Right forelimb (tissue), 1 donor: ENCODE measurements at places on chromosomes 3 and 15.

DNA sequence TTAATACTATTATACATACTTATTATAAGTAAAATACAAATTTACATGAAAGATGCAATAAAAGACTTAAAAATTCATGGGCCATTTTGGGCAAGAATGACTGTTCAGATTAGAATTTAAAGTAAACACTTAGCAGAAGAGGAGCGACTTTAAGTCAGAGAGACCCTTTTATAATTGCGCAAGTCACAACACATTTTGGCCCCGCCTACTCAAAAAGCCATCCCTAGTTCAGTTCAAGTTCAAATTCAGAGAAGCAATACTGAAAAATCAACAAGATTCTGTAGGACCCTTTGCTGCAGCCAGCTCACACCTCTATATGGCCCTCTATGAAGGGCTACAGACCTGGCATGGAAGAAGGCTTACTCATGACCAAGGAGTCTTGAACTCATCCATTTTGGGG lies 64.6 kb downstream of the PEAK1 start:
- DNase-seq: no peak

- peak; percentile 69 for DNase-seq
These were observed 43.9 kb upstream of the POLG start for GRCh38 chr15:89378296-89379151.

DNA sequence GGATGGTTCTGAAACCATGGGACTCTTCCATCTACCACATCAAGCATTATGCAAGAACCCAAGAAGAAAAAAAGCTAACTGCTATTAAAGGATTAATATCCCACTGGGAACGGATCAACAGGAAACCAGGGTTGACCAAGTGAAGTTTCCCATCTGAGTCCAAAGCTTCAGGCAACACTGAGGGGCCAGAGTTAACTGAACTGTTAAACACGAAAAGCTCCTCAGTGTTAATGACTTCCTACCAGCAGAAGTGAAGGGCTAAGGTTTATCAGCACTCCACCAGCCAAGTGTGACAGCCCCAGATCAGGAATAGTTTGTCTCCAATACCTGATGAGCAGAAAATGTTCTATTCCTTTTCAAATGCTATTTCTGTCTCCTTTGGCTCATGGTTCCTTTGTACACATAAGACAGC lies 36.7 kb downstream of the PTPN9 start:
- DNase-seq: no peak

GRCh38 chr3:13091898-13092611 lies 18.8 kb upstream of the IQSEC1 start:
- DNase-seq: peak; percentile 88

- DNase-seq: no peak
These were observed 74.9 kb upstream of the EPHA3 start for GRCh38 chr3:89032346-89033013.

- DNase-seq: no peak
These were observed 135.4 kb downstream of the MCTP2 start for GRCh38 chr15:94366781-94367180.

DNA sequence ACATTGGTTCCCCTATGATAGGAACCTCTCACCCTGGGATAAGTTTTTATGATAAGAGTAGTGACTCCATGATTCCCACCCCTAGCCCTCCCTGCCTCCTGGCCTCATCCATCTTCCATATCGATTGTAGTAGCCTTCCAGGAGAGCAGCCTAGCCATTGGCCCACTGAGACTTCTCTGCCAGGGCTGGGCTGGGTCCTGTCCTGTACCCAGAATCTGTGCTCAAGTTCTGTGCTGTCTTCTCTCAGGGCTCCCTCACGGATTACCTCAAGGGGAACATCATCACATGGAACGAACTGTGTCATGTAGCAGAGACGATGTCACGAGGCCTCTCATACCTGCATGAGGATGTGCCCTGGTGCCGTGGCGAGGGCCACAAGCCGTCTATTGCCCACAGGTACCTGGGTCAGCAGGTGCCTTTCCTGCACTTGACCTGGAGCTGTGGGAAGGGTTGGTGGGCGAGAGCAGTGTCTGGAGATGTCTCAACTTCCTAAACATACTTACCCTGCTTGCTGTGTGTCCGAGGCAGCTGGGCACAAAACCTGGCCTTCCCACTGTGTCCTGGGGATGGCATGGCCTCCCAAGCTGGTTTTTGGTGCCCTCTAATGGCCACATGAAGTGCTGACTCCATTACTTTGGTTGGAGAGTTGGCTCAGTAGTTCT lies 16.6 kb upstream of the EXOG start:
- peak; percentile 76 for DNase-seq

DNA sequence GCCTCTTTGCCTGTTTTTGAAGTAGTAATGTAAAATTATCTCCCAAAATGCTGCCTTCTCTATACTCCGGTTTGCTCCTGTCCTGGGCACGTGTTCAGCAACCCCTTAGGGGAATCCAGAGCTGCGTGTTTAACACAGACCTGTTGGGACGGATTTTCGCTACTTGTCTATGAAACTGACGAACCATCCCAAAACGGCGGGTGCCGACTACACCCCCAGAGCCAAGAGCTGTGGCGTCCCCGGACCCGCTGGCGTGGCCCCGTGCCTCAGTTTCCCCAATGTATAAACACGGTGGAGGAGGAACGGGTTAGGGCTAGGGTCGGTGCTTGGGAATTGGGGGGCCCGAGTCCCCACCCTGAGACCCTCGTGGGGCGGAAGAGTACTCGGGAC lies 473 bp downstream of the FHIT start:
- peak; percentile 51 for DNase-seq

DNA sequence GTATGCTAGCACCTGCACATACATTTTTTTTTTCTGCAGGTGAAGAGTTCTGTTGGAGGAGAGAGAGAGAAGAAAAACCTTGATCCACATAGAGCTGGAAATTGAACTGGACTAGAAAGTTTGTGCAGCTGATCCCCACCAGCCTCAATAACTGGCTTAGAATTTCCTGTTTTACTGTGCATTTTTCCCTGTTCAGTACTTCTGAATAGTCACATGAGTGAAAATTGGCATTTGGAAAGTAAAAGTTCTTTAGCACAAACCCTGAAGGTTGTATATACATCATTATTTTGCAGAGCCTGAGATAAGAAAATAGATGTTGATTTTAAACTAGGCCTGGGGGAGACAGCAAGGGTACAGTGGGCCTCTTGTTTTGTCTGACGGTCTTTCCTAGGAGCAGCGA lies 42.3 kb downstream of the GHSR start:
- DNase-seq: no peak

DNA sequence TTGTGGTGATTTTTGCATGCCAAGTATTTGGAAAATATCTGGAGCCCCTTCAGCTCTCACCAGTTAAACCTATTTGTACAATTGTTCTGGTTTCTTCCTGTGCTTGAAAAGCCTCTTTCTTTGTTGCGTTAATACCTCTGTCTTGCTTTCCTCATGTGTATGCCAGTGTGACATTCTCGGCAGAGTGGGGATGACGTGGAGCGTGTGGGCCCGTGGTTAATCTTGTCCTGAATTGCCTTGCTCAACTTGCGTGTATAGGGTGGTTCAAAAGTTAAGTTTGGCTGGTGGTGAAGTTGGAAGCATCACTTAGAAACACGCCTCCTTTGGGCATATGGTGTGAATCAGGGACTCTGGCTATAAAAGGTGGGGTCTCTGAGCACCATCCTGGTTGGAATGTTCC lies 67.1 kb downstream of the IGF1R start:
- no peak for DNase-seq
